ENCODE measurements at places on chromosomes 5 and 9.
A peak's percentile ranks its signal among the peaks of the same experiment; 100 is the strongest.

- DNase-seq: no peak
Observed at GRCh38 chr9:81824802-81825730, 103.2 kb upstream of the SPATA31D4 start.

DNA sequence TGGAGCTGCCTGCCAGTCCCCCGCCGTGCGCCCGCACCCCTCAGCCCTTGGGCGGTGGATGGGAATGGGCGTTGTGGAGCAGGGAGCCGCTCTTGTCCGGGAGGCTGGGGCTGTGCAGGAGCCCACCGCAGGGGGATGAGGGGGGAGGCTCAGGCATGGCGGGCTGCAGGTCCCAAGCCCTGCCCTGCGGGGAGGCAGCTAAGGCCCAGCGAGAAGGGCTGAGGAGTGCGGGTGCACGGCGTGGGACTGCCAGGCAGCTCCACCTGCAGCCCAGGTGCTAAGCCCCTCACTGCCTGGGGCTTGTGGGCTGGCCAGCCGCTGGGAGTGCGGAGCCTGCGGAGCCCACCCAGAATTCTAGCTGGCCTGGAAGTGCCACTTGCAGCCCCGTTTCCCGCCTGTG, 991.7 kb upstream of the ARRDC3 start:
- DNase-seq: no peak

GRCh38 chr5:54867310-54867944, 118.0 kb downstream of the ESM1 start:
- no peak for DNase-seq

- DNase-seq: no peak
Observed at GRCh38 chr5:71492817-71493615, 37.6 kb downstream of the BDP1 start.

GRCh38 chr5:170437621-170438375, 48.6 kb upstream of the KCNMB1 start:
- DNase-seq: no peak

- peak; percentile 78 for DNase-seq
Observed at GRCh38 chr9:120892748-120893610, 16.0 kb upstream of the PHF19 start.

GRCh38 chr5:149852641-149853330, 91.8 kb downstream of the PDE6A start:
- DNase-seq: no peak

DNA sequence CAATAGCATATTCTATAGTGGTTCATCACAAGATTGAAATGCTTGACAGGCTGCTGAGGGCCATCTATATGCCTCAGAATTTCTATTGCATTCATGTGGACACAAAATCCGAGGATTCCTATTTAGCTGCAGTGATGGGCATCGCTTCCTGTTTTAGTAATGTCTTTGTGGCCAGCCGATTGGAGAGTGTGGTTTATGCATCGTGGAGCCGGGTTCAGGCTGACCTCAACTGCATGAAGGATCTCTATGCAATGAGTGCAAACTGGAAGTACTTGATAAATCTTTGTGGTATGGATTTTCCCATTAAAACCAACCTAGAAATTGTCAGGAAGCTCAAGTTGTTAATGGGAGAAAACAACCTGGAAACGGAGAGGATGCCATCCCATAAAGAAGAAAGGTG, 43.8 kb downstream of the GCNT1 start:
- DNase-seq: no peak

GRCh38 chr5:62144401-62145022, 161.5 kb upstream of the KIF2A start:
- DNase-seq: peak; percentile 22

- no peak for DNase-seq
Observed at GRCh38 chr9:123996731-123997421, 14.7 kb upstream of the LHX2 start.

DNA sequence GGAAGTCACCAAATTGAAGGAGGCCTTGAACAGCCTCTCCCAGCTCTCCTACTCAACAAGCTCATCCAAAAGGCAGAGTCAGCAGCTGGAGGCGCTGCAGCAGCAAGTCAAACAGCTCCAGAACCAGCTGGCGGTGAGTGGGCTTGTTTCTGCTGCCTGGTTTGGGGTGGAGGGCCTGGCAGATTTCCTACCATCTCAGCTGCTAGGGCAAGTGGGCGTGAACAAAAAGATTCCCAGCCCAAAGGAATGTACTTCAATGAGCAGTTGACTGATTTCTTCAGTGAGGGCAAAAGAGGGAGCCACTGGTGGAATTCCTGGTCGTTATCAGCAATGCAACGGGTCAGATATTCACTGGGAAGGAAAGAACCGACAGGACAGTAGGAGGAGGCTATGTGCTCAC, 12.6 kb upstream of the TTC23L start:
- no peak for DNase-seq

DNA sequence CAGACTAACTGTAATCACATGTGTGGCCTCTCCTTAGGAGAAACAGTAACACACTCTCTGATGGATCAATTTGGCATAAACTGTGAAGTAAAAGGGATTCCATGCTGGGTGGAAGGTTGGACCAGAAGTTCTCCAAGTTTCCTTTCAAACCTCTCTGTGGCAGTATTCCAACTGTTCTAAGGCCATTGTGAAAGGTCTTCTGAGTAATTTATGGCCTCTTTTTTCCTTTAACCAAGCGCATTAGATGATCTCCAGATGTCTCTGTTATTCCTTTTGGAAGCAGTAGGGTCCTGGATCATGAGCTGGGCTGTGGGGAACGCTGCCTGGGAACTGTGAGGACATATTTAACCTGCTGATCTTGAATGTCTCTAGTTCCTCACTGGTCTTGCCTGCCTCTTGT, 80.6 kb upstream of the IL6ST start:
- no peak for DNase-seq

GRCh38 chr9:31023847-31024246, 1360.6 kb upstream of the ACO1 start:
- DNase-seq: no peak

DNA sequence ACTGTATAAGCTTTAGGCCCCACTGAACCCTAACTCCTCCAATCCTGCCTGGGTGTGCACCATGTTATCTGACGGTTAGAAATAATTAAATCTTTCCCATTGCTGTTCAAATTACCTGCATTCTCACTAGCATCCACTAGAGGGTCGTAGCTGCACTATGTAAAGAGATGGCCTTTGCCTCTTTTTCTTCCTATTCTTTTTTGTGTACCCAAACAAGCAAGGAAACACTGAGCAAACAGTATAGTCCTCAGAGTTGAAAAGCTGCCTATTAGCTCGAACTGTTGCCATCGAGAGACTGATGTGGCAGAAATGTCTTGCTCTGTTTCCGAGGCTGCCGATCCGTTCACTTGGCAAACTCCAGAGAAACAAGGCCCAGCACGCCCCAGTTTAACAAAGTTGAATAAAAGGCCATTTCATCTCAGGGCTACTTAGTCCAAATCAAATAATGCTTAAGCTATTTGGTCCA, 163.8 kb upstream of the TRPM3 start:
- peak; percentile 36 for DNase-seq

GRCh38 chr9:6551136-6551535, 94.4 kb downstream of the GLDC start:
- no peak for DNase-seq

DNA sequence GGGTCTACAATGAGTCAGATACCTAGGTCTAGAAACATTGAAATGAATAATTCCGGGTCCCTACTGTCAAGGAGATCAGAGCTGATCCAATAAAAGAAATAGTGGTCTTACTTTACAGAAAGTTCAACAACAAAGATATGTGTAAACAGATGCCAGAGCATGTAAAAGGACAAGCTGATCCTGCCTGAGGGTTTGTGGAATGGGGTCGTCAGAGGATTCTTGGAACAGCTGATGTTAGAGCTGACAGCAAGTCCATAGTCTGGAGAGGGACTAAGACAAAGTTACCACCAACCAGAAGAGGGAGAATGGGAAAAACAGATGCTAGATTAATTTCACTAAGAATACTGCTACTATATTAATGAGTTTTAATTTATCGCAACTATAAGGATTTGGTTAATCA, 71.5 kb downstream of the FREM1 start:
- no peak for DNase-seq

DNA sequence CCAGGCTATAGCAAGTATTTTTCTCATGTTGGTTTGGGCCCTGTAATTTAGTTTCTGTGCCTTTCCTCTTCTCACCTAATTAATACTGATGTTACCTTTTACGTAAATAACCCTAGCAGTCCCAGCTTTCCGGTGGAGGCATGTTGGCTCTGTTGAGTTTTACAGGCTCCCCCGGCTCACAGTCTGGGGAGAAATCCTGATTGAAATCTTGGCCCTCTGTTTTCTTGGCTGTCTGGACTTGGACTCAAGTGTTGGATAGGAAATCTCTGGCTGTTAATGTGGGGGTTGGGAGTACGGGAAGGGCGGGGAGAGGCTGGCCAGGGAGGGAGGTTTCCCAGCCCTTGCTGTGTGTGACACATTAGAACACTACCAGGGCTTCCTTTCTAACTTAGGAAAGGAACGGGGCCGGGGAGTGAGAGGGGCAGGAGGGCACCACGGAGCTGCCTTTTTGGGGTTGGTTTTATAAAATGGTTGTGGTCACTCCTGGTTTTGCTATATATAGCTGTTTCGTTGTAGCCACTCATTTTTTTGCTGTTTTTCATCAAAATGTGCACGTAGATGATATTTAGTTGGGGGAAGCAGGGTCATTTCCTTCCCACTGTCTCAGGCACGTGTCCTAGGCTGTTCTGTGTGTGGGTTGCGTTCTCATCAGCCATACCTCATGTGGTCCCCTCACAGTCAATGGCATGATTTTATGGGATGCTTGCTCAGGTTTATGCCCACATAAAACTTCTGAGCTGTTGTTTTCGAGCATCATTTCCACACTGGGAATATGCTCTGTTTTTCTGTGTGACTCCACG, 11.0 kb downstream of the TRIO start:
- DNase-seq: peak; percentile 77

DNA sequence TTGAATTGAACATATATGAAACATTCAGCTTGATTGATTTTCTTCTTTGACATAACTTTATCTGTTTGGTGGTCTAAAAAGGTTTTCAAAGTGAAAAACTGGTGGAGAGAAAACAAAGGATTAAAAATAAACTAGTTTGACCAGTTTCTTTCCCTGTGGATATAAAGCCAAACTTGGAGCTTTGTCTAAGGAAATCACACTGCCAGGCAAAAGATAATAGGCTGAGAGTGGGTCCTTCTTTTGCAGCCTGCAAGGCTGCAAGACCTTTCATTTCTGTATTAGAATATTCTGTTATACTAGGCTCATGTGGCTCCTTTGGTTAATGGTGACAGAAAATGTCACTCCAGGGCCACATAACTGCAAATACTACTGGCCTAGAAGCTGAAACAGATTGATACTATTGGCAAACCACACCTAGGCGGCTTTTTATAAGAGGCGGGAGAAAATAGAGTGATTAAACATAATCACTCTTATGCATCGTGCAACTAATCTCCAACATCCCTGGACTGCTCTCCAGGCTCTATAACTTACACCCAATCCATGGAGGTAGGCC, 129.1 kb upstream of the ZNF462 start:
- DNase-seq: no peak

DNA sequence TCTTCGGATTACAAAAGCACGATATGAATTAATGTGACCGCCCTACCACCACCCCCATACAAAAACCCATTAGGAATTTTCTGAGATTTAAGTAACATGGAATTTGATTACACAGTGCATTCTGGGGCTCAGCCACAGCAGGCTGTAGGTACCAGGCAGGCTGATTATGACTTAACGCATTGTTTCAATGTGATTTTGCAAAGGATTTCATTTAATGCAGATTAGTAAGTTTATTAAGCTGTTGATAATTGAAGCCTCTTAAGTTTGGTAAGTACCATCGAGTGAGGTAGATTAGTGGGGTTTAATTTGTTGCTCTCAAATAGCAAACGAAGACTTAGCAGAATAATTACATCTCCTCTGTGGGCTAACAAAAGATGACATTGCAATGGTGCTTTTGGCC, 240.1 kb downstream of the TRPM3 start:
- no peak for DNase-seq

GRCh38 chr5:102139029-102139428, 157.1 kb downstream of the SLCO4C1 start:
- DNase-seq: no peak

DNA sequence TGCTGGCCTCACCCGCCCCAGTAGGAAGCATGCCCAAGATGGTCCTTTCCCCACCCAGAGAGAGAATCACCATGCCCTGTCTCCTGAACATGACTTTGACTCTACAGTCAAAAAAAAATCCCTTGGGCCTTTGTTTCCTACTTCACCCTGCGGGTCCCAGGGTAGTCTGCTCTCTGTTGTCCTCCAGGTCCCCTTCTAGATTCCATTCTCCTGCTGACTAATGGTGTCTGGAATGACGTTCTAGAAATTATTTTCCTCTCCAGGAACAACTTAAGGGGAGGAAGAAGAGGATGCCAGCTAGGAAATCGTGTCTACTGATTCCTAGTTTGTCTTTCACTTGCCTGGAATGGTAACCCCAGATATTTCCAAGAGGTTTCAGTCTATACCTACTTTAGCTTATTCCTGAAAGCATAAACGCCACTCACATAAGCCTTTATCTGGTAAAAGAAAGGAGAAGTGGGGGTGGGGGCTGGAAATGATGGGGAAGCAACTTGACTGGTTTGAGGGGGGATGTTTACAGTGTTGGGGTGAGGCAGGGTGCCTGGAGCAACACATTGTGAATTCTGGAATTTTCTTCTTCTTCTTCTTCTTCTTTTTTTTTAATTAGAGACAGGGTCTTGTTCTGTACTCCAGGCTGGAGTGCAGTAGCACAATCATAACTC, 93.9 kb downstream of the SNX18 start:
- no peak for DNase-seq

- no peak for DNase-seq
Observed at GRCh38 chr9:112531666-112532282, 45.1 kb downstream of the KIAA1958 start.

GRCh38 chr9:2725126-2725525, 7.8 kb downstream of the KCNV2 start:
- no peak for DNase-seq

DNA sequence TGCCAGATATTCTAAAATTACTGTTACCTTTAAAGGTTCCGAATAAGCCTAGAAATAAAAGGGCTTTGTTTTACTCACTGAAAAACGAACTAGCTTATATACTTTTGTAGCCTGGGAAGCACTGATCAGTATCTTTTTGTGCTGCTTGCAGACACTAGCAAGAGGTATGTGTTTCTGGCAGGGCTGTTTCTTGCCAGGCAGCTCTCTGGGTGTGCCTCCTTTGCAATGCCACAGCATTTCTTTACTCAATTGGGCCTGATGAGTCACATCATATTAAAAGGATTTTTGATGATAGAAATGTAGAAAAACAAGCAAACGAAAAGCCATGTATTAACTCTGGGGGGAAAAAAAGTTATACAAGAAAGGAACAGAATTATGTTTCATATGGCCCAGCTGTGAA, 35.6 kb downstream of the CD180 start:
- peak; percentile 28 for DNase-seq
